Mesenchymal stem cell (in vitro differentiated cells and primary cell): ENCODE measurements at places on chromosomes 4 and X.

DNA sequence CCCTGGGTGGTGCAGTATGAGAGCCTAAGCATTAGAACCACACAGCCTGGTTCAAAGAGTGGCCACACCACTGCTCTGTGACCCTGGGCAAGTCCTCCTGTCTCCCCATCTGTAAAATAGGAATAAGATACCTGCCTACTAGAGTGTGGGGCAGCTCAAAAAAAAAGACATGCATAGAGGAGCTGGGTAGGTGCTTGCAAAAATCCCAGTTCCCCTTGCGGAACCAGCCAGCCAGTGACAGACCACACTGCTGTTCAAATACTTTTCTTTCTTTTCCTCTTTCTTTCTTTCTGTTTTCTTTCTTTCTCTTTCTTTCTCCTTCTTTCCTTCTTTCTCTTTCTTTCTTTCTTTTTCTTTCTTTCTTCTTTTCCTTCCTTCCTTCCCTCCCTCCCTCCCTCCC is 63.0 kb upstream of the TRIM2 start:
- no peak for DNase-seq

- no peak for DNase-seq
Measured at GRCh38 chr4:17595471-17596005, 18.5 kb downstream of the LAP3 start.

- DNase-seq: no peak
Measured at GRCh38 chrX:107985033-107985432, 2.9 kb upstream of the TEX13B start.

DNA sequence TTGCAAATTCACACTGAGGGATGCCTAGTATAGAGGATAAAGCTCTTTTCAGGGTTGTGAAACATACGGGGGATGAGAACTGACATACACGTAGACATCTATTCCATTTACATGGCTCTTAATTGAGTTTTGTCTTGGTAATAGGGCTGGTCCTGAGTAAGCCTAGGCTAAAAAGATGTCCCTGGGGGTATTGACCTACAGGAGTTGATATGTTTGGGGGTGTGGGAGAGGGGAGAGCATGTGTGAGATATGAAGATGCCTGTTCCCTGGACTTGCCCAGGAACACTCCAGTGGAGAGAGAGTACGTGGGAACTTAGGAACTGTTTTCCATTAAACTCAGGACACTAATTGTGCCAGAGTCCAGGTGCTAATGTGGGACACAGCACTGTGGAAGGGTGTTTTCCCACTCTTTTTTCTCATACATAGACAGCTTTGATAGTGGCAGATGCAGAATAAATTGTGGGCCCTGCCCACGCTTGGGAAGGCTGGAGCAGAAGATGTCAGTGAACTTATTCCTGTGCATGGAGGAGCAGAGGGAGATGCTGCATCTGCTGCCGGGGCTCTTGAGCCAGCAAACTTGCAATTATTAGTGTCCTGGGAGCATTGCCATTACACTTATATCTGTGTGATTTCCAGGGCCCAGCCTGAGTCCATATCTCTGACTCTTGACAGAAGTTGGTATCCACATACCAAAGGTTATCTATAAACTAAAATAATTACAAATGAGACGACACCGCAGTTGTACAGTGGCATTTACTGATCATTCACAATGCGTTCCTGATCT is 20.7 kb downstream of the SYNPO2 start:
- no peak for DNase-seq

DNA sequence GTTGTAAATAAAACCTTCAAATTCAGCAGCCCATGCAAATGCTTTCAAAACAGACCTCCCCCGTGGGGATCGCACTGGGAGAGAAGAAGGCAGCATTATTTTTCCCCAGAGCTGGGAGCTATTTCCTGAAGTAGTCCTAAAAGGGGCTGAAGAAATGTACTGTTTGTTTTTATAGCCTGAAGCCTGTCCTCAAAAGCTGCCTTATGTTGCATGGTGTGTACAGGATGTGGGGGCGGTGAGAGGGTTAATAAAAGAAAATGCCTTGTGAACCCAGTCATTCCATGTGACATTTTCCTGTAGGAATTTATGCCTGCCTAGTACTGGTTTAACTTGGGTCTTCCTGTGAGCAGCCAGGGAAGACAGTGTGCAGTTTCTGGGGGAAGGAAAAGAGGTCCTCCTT is 144.1 kb downstream of the SOWAHB start:
- peak; percentile 94 for DNase-seq

- no peak for DNase-seq
Measured at GRCh38 chr4:153227469-153228075, 23.3 kb downstream of the TRIM2 start.
